Gastrocnemius medialis (tissue), 4 donors: ENCODE measurements at places on chromosomes 13 and 19. TPM values are rescaled to one million over a fixed set of nuclear protein-coding genes. Genes with fewer than 3 reads are reported as not detected.

ICAM1 gene
- 5.0 TPM for total RNA-seq

SNRPA gene
- total RNA-seq: 25.7 TPM

LYL1 gene
- 5.0 TPM for total RNA-seq

B3GNT3 gene
- 0.39 TPM for total RNA-seq
